ENCODE measurements at places on chromosomes 2 and 18.

GRCh38 chr2:113111823-113112287, 15.5 kb upstream of the IL1RN start:
- no peak for DNase-seq

- no peak for DNase-seq
These were observed 255.8 kb downstream of the PDE11A start for GRCh38 chr2:177816766-177817165.

GRCh38 chr2:1227274-1227900, 185.9 kb upstream of the TPO start:
- no peak for DNase-seq

GRCh38 chr18:34540897-34541296, 169.2 kb upstream of the DTNA start:
- no peak for DNase-seq

- no peak for DNase-seq
These were observed 75.9 kb upstream of the MAP4K3 start for GRCh38 chr2:39512941-39513340.

DNA sequence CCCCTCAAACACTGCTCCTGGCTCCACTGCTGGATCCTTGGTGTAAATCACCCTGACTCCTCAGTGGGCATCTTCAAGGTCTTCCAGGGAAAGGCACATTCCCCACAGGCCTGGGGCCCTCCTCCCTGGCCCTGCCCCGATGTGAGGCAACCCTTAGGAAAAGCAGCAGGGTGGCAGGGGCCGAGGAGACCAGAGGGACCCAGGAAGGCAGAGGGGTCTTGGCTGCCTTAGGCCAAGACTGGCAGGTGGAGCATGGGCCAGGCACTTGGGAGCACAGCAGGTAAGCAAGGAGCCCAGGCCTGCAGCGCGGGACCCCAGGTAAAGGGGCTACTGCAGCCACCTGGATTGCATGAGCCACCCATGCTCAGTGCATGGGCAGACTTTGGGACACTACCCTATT, 96.9 kb downstream of the GYPC start:
- no peak for DNase-seq

DNA sequence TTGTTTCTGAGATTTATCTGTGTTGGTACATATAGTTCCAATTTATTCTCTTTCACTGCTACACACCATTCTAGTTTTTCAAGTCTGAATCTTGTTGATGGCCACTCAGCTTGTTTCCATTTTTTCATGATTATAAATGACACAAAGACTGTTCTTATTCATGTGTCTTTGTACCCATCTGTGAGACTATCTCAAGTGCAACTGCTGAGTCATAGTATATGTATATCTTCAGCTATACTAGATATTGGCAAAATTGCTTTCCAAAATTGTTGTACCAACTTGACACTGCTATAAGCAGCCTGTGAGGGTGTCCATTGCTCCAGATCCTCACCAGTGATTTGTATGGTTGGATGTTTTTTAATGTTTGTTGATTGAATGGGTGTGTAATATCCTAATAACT, 37.2 kb upstream of the RTN4 start:
- DNase-seq, result no peak

DNA sequence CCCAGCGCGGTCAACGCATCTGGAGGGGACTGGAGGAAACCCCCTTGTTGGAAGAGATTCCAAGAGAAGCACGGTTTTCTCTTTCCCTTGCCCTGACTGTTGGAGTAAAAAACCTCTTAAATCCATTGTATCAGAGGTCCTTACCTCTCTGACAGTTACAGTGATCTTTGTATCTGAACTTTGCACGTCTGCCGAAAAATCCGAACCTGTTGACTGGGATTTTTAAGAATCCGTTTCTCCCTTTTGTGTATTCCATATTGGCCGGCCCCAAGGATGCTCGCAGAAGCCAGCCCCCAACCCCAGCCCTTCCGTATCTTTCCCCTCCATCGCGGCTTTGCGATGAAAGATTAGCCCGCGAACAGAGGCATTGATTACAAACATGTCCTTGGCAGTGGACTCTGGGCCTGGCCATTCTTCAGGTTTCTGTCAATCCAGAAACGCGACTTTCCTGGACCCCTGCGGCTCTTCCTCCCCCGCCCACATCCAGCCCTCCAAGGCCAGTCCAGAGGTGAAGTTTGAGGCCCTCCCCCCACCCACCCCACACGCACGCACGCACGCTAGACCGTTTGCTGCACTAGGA, 4.6 kb upstream of the DLX1 start:
- DNase-seq, result no peak

- DNase-seq, result no peak
These were observed 16.6 kb upstream of the E2F6 start for GRCh38 chr2:11482473-11483035.

- DNase-seq, result no peak
These were observed 19.4 kb downstream of the TMEM178A start for GRCh38 chr2:39685126-39685525.

DNA sequence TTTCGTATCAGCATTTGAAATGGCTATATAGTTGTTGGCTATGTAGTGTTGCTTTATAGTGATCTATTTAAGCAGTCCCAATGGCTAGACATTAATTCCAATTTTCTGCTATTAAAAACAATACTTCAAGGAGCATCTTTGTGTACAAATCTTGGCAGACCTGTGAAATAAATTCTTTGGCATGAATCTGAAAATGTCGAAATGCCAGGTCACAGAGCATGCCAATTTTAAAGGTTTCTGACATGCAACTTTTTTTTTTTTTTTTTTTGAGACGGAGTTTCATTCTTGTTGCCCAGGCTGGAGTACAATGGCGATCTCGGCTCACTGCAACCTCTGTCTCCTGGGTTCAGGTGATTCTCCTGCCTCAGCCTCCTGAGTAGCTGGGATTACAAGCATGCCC, 26.8 kb upstream of the CABLES1 start:
- DNase-seq, result no peak

- DNase-seq, result no peak
These were observed 43.5 kb downstream of the CYP27C1 start for GRCh38 chr2:127176371-127177311.

DNA sequence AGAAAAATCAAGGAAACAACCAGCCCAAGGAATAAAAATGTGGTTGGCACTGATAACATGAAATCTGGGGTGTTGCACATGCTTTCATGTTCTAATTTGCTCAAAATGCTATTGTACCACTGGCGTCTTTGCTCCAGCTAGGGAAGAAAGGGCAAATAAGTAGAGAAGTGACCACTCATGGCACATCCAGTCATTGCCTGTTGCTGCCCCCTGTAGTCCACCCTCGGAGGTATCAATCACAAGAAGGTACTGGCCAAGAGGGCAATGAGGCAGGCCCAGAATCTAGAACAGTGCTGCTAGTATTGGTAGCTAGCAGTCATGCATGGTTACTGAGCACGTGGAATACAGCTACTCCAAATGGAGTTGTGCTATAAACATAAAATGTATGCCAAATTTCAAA, 213.4 kb downstream of the CDCA7 start:
- no peak for DNase-seq

DNA sequence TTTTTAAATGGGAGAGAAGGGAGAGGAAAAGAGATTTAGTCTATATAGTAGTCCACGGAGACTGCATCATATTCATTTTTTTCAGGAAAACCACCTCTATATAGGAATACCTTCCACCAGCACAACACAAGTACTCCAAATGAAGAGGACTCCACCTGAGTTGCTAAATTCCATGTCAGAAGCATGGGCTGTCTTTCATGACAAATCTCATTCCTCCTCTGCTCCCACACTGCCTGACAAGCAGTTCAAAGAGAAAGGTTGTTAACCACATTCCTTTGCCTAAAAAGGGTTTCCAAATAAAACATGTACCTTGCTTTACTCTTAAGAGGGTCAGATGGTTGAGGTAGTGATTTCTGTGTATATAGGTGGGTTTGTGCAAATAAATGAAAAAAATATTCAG, 122.0 kb downstream of the TMEFF2 start:
- no peak for DNase-seq

DNA sequence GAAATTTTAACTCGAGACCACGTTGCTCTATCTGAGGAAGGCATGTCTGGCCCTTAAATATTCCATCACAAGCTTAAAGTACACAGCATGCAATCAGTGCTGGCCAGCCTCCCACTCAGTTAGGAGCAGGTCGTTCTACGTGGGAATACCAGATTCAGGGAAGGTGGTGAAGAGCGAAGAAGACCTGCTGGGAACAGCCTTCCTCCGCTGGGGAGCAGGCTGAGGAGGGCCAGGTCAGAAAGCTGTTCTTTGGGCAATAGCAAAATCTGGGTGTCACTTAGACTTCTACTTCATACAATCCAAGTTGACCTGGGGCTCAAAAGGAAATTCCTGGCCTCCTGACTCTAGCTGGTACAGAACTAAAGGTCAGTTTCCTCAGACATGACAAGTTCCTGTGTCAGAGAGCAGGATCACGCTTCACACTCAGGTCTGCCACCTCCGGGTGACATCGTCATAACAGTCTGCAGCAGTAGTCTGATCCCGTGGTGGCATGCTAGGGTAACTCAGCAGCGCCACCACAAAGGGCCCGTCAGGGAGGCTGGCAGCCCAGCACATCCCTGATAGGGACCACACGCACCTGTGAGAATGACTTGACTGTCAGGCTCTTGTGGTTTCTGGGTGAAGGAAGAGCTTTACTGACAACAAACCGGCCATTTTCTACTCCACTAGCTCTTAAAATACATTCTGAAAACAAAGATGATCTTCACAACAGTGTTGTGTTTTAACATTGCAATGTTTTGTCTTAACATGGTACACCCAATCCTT, 35.2 kb upstream of the NAPG start:
- DNase-seq, result peak; percentile 8

GRCh38 chr2:134227666-134228065, 26.2 kb upstream of the MGAT5 start:
- DNase-seq, result no peak

- no peak for DNase-seq
These were observed 203.2 kb downstream of the METTL4 start for GRCh38 chr18:2368102-2368501.

GRCh38 chr2:136077107-136077506, 40.8 kb downstream of the CXCR4 start:
- no peak for DNase-seq

DNA sequence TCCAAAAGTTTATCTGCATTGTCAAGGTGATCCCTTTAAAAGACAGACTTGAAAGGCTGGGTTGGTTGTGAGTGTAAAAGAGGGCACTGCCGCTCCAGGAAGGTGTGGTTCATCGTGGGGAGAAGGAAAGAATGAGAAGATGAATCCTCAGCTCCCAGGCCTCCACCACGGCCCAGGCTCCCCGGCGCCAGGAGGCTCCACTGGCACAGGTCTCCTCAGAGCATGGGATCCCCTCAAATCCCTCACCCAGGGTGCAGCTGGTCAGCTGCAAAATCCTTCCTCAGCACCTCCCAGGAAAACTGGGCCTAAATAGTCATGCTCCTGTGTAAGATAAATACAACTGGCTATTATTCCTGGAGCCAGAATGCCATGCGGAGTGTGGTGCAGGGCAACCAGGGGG, 221.1 kb downstream of the ZNF516 start:
- DNase-seq, result no peak

- DNase-seq, result no peak
These were observed 204.9 kb downstream of the PTGR3 start for GRCh38 chr18:75003764-75004690.

DNA sequence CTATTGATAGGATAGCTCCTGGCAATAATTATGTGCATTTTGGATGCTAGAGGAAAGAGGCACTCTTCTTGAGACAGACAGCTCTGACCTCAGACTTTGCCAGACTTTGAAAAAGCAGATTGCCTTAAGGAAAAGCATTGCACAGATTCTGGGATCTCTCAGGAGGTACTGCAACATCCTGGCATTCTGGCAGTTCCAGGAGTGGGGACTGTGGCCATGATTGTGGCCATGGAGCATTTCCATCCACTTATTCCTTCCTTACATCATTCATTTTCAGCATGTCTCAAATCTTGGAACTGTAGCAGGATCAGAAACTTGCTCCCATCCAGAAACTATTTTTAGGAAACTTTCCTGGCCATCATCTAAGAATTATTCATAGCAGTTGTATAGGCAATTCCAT, 144.9 kb upstream of the FOSL2 start:
- DNase-seq, result no peak

- no peak for DNase-seq
These were observed 300.8 kb upstream of the SOX11 start for GRCh38 chr2:5391362-5391761.

- no peak for DNase-seq
These were observed 77.6 kb upstream of the FOXI3 start for GRCh38 chr2:88530081-88530480.

GRCh38 chr2:65388596-65389390, 43.6 kb downstream of the SPRED2 start:
- no peak for DNase-seq

GRCh38 chr2:109376796-109377495, 236.8 kb downstream of the SEPTIN10 start:
- DNase-seq, result no peak

All from stimulated activated CD8-positive, alpha-beta memory T cell treated with anti-CD3 and anti-CD28 coated beads, Interleukin-12 subunit alpha, Interleukin-12 subunit beta, amount 100 ng/mL, for 4 hours (primary cell).